Muscle of leg (tissue), 16 donors: ENCODE measurements at places on chromosomes 1 and 21. TPM values are rescaled to one million over a fixed set of nuclear protein-coding genes. Genes with fewer than 3 reads are reported as not detected.

Gene RBM11
- total RNA-seq = 0.13 TPM

Gene TFF2
- total RNA-seq = not detected

Gene TNFRSF4
- 3.2 TPM for total RNA-seq

DNA sequence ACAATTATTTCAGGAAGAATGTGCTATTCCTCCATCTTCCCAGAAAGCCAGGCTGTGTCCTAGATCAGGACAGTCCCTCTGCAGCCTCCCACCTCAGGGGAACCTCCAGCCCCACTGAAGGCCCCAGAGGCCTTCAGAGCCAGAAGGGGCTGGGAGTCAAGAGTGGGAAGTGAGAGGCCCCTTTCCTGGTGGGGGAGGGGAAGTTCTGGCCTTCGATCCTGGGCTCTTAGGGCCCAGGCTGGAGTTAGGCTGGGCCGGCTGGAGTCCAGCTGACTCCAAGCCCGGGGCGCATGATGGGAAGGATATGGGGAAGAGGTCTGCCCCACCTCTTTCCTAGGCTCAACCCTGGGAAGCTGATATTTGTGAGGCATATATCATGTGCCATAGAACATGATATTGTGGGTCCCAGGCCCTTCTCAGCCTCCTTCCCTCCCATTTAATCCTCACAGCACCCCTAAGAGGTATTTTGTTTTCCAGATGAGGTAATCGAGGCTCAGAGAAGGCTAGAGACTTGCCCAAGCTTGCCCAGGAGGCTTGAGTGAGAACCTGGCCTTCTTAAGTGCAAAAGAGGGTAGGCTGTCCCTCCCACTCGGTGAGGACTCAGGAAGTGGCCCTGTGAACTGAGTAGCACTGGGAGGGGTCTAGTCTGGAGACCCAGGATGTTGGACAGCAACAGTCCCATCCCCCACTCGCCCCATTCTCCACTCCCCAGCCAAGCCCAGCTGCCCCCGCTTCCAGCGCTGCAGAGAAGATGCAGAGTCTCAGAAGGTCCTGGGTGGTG is 18.6 kb upstream of the HSPG2 start:
- no peak overlapping the region for H3K4me3 ChIP-seq
- H3K4me1 ChIP-seq = peaks cover 62% of the 10 kb centered on the region
- H3K36me3 ChIP-seq = no peaks in the 10 kb centered on the region
- H3K27me3 ChIP-seq = no peaks in the 10 kb centered on the region

- DNase-seq = no peak
- H3K4me1 ChIP-seq = peaks cover 78% of the 10 kb centered on the region
These were observed 1.6 kb upstream of the PANK4 start for GRCh38 chr1:2528016-2528415.
